T-cell (primary cell): ENCODE measurements at places on chromosomes 7 and 10.

DNA sequence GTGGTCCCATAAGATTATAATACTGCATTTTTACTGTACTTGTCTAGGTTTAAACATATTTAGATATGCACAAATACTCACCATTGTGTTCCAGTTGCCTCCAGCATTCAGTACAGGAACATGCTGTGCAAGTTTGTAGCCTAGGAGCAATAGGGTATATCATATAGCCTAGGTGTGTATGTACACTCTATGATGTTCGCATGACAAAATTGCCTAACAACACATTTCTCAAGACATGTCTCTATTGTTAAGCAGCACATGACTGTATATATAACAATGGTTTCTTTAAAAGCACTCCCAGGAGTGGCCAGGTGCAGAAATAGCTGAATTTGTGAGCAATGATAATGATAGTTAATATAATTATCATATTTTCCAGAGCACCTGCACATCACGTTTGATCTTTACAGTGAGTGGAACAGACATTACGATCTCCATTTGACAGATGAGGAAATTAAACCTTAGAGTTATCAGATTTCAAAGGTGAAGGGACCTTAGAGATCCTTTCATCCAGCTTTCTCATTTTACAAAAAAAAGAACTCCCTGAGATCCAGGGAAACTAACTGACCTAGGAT is 99.2 kb upstream of the PDCD4 start:
- DNase-seq: no peak

DNA sequence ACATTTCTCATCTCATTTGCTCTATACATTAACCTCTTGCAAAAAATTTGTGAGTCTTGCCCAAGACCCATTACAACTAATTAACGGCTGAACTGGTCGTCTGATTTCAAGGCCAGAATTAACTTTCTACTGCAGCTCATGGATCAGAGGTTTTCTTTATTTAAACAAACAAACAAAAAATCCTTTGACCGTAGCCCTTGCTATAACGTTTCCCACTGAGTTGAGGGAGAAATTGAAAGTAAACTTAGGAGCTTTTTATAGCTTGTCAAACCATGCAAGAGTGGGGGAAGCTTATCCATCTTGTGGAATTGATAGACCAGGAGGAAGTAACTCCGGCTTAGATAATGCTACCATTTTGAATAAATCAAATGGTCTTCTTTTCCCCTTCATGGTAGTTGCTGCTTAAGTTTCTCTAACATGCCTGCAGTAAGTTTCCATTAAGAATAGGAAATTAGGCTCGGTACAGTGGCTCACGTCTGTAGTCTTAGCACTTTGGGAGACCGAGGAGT is 3.3 kb downstream of the SRGN start:
- DNase-seq: no peak

GRCh38 chr7:104852386-104852785 is 161.6 kb upstream of the KMT2E start:
- DNase-seq: no peak

DNA sequence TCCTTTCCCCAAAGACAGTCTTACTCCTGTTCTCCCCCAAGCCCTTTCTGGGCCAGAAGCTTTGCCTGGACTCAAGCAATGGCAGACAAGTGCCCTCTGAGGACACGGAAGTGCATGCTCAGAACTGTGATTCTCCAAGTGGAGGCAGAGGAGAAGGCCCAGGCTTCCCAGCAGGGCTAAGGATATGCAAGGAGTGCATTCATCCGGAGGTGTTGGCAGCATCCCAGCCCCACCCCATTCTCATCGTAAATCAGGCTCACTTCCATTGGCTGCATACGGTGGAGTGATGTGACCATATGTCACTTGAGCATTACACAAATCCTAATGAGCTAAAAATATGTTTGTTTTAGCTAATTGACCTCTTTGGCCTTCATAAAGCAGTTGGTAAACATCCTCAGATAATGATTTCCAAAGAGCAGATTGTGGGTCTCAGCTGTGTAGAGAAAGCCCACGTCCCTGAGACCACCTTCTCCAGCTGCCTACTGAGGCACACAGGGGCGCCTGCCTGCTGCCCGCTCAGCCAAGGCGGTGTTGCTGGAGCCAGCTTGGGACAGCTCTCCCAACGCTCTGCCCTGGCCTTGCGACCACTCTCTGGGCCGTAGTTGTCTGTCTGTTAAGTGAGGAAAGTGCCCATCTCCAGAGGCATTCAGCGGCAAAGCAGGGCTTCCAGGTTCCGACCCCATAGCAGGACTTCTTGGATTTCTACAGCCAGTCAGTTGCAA is 1.4 kb upstream of the RBP3 start:
- no peak for DNase-seq

GRCh38 chr10:101087376-101087775 is 25.6 kb downstream of the KAZALD1 start:
- DNase-seq: no peak

DNA sequence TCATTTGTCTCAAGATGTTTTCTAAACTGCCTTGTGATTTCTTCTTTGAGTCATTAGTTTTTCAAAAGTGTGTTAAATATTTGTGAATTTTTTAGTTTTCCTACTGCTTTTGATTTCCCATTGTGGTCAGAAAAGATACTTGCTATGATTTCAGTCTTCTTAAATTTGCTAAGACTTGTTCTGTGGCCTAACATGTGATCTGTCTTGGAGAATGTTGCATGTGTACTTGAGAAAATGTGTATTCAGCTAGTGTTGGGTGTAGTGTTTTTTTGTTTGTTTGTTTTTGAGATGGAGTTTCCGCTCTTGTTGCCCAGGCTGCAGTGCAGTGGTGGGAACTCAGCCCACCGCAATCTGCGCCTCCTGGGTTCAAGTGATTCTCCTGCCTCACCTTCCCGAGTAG is 28.6 kb downstream of the BMPR1A start:
- no peak for DNase-seq

DNA sequence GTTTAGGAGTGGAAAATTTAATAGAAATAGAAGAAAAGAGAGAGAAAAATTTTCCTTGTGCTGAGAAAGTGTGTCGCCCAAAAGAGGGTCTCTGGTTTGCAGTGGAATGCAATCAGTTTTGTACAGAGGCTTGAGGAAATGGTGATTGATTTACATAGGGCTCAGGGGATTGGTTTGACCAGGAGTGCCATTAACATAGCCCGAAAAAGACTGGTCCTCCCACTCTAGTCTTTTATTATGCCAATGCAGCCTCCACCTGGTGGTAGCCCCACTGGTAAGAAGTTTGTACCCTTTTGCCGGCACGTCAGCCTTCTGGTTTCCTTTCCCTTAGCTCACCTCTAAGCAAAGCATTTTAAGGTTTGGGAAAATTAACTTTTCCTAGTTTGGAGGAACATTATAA is 885.3 kb downstream of the XPNPEP1 start:
- DNase-seq: no peak

DNA sequence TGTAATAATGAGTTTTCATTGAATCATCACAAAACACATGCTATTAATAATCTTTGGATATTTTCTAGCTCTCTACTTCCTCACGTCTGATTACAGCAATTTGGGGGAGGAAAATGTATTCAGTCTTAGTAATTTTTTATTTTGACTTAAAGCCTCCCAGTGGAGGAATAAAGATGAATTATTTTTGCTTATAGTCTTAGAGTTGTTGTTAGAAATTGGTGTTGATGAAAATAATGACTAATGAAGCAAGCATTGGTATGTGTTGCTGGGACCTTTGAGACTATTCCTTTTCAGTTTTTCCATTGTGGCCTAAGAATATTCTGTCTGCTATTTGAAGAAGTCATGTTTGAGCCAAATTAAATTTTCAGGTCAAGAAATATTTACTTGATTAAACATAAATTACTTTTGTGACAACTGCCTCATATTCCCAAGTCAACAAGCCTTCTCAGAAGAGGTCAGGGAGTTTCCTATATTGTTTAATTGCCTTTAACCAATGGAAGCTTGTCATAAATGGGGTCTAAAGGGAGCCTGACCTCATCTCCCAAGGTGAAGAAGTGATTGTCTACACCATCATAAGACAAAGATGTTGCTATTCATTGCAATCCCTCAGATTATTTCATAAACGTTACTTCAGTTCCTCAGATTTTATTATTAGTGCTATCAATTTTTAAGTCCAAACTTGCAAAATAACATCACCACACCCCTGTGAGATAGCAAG is 90.0 kb downstream of the ST7 start:
- no peak for DNase-seq

- no peak for DNase-seq
Measured at GRCh38 chr7:80385508-80385907, 126.4 kb downstream of the GNAT3 start.

GRCh38 chr10:46022978-46023702 is 7.3 kb downstream of the NCOA4 start:
- peak; percentile 73 for DNase-seq

DNA sequence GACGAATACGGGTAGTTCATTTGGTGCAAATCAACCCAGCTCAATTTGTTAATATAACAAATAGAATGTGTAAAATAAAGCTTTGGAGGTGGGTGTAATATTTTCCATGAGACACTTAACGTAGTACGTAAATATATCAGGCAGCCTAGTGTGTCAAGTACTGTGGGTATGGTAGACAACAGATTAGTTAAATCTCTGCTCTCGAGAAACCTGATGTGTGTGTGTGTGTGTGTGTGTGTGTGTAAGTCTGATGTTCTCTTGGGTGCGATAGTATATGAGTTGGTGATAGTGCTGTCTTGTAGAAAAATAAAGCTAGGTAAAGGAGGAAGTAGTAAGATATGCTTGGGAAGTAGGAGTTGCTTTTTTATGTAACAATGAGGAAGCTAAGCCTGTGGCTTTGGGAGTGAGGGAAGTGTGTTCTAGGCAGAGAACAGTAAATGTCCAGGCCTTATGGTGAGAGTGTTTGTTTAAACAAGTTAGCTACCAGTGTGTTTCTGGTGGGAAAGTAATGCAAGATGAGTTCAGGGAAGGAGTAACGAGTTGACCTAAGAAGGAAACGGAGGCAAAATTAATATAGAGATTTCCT is 26.1 kb downstream of the WAC start:
- DNase-seq: no peak

- DNase-seq: no peak
Measured at GRCh38 chr10:31118556-31118955, 86.9 kb upstream of the ZNF438 start.

DNA sequence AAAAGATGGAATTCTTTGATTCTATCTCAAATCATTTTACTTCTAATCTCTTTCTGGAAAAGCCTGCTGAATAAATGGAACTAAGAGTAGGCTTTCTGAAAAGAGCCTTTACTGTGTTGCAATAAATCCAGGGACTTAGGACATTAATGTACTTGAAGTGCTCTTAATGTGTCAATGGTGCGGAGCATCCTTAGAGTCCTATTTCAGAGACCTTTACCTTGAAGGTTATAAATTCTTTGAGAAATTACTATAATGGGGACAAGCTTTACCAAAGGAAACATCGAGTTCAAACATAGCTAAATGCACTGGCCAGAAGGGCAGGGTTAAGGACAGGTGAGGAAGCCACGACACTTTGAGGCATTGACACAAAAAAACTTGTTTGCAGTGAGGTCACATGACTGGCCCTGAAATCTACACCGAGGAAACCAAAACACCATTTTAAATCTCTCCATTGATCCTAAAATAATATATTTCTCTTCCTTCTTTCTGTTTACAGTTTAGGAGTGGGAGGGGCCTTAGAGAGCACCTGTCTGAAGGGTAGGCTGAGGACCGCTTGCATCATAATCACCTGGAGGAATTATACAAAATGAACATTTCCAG is 48.1 kb upstream of the EXOC6 start:
- no peak for DNase-seq

- peak; percentile 68 for DNase-seq
Measured at GRCh38 chr10:31319602-31320549, 860 bp downstream of the ZEB1 start.

DNA sequence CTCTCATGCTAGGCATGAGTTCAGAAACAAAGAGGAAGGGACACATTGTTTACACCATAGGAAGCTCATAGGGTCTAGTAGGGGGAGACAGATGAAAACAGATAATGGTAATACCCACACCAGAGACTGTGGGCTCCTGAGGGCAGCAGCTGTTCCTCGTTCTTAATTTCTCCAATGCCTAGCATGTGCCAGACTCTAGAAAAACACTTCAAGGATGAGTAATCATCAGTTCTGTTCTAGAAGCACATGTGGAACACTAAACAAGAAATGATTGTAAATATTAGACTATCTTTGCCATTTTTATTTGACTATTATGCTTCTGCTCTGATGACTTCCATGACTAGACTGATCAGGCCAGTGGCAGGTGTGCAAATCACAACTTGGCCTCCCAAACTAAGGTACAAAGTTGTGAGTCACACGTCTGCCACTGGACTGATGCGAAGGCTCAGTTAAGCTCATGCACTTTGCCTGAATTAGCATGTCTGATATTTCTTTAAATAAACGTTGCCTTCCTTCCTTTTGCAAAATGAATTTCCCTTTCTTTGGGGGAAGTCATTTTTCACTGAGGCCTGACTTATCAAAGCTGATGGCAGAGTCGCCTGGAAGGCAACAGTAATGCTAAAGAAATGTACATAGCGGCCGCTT is 89.2 kb upstream of the FGL2 start:
- DNase-seq: no peak

- DNase-seq: no peak
Measured at GRCh38 chr10:12667052-12667451, 317.7 kb downstream of the CAMK1D start.

GRCh38 chr10:103506061-103506460 is 12.6 kb downstream of the NEURL1 start:
- no peak for DNase-seq

DNA sequence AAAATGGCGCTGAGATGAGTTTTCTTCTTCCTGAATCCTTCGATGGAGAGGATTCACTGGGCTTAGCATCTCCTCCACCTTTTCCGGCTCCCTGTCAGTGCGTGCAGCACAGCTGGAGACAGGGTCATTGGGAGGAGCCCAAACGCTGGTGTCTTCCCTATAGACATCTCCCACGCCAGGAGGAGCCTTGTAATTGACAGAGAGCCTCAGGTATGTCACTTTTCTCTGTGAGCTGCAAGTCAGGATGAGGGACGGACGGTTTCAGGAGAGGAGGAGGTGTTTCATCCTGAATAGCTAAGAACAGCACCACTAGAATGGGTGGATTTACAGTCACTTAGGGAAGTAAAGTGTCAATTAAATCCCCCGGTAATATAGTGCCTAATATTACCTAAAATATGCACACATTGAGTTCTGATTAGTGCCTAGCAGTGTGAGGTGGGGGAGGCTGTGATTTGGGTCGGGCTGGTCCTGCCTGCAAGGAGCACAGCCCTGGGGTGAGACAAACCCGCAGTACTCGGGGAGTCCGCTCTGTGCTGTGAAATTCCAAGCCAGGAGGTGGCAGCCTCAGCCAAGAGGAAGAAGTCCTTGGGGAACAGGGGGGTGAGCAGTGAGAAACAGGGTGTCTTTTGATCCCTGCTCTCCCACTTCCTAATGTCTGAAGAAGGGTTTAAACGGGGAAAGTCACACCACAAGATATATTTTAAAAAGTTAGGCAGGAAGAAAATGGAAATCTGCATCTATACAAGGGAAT is 28.2 kb downstream of the IL15RA start:
- DNase-seq: no peak

GRCh38 chr10:91616137-91616536 is 16.7 kb downstream of the PPP1R3C start:
- DNase-seq: no peak

GRCh38 chr7:44966731-44967538 is 11.9 kb downstream of the MYO1G start:
- no peak for DNase-seq
